Mesenteric fat pad (tissue), 1 donor: ENCODE measurements at places on chromosomes 7 and 10. TPM values are rescaled to one million over a fixed set of nuclear protein-coding genes. Genes with fewer than 3 reads are reported as not detected.

SFRP5 gene
- total RNA-seq: not detected

RADIL gene
- 6.1 TPM for total RNA-seq

EGR2 gene
- 21.1 TPM for total RNA-seq

LRMDA gene
- 26.6 TPM for total RNA-seq

TACC2 gene
- 31.0 TPM for total RNA-seq

CTTNBP2 gene
- total RNA-seq: 6.1 TPM

PLEKHS1 gene
- 0.13 TPM for total RNA-seq

CEP55 gene
- total RNA-seq: 0.16 TPM

STEAP1B gene
- 2.6 TPM for total RNA-seq

CYP2C18 gene
- total RNA-seq: 0.39 TPM

GLI3 gene
- 25.5 TPM for total RNA-seq

ZFYVE27 gene
- total RNA-seq: 19.2 TPM

HHEX gene
- 6.8 TPM for total RNA-seq

P4HA1 gene
- total RNA-seq: 28.3 TPM

MSMB gene
- not detected for total RNA-seq
